Activated CD4-positive, CD25-positive, alpha-beta regulatory T cell treated with anti-CD3 and anti-CD28 coated beads, Interleukin-2, amount 50 U/mL, for 24 hours (primary cell): ENCODE measurements at places on chromosomes 6 and 20.

DNA sequence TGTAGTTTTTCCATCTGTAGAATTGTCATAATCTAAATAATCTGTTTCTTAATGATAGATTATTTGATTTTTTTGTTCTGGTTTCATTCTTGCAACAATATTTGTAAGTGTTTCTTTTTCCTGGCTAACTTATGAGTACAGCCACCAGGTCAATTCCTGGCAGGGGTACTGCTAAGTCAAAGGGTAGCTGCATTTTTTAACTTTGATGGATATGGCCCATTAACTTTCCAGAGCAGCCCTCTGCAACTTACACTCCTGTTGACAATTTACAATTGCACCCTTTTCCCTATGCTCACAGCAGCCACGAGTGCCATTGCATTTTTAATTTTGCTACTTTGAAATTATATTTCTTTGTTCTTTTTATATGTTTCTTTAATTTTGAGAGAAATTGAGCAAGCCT, 209.3 kb upstream of the CST7 start:
- ATAC-seq, result no peak

DNA sequence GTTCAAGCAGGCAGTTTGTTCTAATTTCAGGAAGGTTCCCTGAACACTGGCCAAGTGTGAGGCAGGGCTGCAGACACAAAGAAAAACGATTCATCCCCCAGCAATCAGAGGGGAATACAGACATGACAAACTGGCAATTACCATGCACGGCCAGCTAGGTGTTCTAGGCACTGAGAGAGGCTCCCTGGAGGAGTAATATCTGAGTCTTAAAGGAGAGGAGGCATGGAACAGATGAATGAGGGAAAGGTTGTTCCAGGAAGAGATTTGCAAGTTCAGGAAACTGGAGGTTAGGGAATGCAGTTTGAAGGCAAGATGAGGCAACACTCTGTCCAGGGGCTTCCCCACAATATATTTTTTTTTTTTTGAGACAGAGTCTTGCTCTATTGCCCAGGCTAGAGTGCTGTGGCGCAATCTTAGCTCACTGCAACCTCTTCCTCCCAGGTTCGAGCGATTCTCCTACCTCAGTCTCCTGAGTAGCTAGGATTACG, 11.1 kb downstream of the RRAGD start:
- no peak for ATAC-seq

- ATAC-seq, result no peak
These were observed 243.1 kb downstream of the LRFN2 start for GRCh38 chr6:40343877-40344565.

DNA sequence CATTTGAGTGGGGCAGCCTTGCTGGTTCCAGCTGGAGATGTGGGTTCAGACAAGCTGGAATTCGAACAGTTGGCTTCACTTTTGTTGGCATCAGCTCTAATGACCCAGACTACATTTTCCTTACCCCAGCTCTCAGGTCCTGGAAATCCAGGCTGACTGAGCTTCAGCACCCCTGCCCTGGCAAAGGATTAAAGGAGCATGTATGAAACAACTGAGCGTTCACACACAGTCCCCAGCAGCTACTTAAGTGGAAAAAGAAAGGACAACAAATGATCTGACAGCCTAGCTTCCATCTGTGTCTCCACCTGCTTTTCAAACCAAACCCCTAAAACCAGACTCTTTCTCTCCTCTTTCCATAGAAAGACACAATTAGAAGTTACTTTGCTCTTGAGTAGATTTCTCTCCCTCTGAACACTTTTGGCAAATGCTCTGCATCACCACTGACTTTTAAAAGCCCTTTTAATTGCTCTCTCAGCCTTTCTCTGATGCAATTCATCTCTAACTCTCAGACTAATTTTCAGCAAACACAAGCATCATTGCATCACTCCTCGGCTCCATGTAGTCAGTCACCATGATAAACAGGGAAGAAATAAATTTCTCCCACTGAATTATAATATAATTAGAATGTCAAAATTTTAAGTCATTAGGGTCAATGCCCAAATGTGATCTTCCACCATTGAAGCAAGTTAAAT, 28.1 kb downstream of the ROS1 start:
- ATAC-seq, result no peak

DNA sequence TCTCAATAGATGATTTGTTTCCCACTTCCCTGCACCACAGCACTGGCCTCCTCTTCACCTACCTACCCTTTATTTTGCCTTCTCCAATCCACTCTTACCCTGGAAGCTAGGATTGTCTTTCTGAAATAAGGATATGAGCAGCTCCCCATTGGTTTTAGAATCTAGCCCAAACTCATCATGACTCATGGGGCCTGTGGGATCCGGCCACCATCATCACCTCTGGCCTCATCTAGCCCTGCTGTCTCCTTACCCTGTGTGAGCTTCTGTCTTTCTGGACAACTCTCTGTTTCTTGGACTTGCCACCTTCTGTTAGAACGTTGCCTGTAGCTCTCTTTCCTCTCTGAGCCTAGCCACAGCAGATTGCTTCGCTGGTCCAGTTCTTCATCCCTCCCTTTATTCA, 277.1 kb downstream of the PAX1 start:
- ATAC-seq, result no peak

- no peak for ATAC-seq
These were observed 3.5 kb downstream of the GATA5 start for GRCh38 chr20:62472138-62472940.
